ENCODE measurements at places on chromosomes 4 and X.

GRCh38 chr4:138707746-138708677, 307.6 kb upstream of the NOCT start:
- no peak for DNase-seq

DNA sequence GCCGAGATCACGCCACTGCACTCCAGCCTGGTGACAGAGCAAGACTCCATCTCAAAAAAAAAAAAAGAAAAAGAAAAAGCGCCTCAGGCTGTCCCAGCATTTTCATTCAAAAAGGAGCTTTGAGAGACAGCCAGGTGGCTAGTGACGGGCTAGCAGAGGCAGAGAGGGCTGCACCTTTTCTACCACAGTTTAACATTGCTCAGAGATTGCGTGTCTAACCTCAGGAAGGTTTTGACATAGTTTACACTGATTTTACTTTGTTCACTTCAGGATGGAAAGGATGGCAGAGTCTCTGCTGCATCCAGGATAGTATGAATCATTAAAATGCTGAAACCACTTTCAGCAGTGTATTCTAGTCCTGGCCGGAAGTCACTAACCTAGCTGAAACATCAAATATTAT, 28.1 kb downstream of the ZFP42 start:
- DNase-seq, result no peak

DNA sequence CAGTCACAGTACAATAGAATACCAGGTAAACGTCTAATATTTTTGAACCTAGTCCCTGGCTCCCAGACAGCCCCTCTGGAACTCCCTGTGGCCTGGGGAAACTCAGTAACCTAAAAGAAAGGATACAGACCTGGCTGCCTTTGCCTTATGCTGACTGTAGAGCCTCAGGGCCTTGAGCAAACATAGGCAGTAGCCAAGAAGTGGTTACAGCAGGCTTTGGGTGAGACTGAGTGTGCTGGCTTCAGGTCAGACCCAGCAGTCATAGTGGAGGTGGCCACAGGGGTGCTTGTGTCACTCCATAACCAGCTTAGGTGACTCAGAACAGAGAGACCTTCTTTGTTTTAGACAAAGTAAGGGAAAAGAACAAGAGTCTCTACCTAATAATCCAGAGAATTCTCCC, 141.8 kb upstream of the PRDX4 start:
- DNase-seq, result no peak

GRCh38 chrX:42385730-42386129, 392.2 kb downstream of the PPP1R2C start:
- no peak for DNase-seq

- DNase-seq, result no peak
Observed at GRCh38 chr4:102843273-102843672, 15.9 kb upstream of the UBE2D3 start.

DNA sequence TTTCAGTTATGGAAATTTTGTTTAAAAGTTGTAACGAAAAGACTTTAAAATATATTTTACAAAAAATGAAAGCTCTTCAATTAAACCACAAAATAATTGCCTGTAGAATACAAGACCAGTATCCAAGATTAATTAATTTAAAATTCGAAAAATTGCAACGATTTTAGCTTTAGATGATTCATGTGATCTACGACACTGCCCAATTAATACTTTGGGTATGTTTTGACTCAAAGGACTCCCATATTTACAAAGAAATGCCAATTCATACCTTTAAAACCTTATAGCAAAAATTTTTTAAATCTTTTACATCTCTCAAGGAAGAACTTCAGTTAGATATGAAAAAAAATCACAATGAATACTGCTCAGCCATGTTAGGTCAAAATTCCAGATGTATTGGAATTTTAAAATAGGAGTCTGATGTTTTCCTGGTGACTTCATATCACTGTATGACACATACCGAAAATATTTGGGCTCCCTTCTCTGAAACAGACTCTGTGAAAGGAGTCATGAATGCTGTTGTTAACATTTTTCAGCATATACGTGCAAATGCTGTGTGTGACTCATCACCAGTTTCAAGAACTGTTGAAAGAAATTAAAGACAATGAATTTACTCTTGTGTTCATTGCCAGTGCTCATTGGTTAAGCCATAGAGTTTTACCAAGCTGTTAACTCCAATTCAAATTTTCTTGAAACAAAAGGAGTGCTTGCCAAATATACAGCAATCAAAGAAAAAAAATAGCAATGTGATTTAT, 13.8 kb upstream of the SMS start:
- no peak for DNase-seq

DNA sequence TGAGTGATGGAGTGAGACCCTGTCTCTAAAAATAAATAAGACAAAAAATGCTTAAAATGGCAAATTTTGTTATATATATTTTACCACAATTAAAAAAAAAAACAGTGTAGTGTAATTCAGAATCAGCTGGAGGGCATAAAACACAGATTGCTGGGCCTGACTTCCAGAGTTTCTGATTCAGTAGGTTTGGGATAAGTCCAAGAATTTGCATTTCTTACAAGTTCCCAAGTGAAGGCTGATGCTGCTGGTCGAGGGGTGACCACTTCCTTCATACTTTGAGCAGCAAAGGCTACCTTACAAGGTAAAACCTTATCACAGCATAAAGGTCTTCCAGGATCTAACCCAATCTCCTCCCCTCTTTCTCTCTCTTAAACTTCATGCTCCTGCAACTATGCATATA, 40.7 kb downstream of the KLHL8 start:
- DNase-seq, result no peak

- DNase-seq, result no peak
Observed at GRCh38 chr4:35965300-35965699, 279.0 kb downstream of the ARAP2 start.

DNA sequence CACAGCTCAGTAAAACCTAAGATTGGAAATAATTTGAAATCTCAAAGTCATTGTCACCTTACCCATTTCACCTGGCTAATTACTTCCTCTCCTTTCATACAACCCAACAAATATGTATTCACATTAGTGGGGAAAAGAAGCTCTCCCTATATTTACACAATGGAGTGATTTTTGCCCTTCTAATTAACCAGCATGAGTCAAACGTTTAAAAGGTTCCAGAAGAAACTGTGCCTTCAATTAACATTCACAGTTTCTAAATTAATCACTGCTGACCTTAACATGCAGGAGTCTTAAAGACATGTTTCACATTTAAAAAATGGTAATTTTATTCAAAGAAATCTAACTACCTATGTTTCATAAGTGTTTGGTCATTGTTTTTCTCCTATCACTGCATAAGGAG, 254.6 kb downstream of the CBLL2 start:
- DNase-seq, result no peak

DNA sequence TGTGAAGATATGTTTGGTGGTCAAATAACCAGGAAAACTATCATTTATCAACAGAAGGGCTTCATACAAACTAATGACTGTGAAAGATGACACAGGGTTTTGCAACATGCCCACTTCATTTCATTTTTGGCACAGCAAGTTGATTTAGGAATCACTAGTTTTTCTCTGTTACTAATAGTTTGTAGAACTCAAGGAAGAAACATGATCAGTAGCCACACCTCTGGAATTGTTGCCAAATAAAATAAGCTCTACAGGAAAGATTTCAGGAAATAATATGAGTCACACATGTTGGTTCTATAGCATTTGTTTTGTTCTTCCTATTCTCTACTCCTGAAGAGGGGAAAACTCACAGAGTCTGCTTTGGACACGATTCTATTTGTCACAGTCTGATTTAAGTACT, 255.4 kb downstream of the TLL1 start:
- no peak for DNase-seq

- DNase-seq, result no peak
Observed at GRCh38 chr4:86294883-86295282, 65.0 kb downstream of the MAPK10 start.

DNA sequence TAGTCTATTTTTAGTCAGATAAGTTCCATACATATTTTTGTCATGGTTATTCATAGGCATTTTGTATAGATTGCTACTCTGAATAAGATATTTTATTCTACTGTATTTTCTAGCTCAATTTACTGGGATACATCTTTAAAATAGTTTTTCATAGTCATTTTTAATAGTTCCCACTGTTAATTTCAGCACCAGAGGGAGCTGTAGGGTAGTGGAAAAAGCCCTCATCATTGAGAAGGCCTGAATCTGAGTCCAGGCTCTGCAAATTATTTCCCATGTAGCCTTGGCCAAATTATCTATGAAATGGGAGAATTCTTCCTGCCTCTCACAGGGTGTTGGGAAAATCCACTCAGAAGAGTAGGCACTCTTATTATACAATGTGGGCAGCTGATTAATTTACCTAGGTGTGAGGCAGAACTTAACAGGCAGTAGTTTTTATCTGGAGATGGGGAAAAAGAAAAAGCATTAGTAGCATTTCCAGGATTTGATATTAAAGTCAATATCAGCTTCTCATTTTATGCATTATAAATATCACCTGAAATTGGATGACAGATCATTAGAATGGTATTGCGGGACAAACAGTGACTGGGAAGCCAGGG, 102.9 kb upstream of the PAQR3 start:
- no peak for DNase-seq

DNA sequence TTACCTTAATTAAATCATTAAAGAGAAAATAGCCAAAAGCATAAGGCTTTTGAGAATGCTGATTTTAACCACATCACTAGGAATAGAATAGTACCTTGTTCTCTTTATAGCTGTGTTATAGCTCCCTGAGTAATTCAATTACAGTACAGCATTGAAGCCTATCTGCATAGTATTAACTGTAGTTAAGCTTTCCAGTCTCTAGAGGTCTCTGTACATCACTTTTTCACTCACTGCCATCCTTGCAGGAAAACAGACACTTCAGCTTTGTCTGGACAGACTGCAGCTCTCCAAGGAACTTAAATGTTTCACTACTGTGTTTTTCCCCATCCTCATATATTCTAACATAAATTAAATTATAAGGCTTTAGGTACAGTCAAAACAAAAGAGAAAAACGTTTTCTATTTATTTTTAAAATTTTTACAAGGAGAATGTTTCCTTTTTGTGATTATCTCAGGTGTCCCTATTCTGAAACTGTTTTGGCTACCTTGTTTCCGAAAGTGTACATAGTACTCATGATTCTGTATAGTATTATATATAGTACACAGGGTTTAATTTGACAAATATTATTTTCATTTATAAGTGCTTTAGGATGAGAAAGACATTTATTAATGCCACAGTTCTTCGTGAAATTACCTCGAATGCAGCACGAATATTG, 407.9 kb downstream of the PCDH18 start:
- no peak for DNase-seq

GRCh38 chrX:139881572-139881971, 51.3 kb downstream of the ATP11C start:
- DNase-seq, result no peak

DNA sequence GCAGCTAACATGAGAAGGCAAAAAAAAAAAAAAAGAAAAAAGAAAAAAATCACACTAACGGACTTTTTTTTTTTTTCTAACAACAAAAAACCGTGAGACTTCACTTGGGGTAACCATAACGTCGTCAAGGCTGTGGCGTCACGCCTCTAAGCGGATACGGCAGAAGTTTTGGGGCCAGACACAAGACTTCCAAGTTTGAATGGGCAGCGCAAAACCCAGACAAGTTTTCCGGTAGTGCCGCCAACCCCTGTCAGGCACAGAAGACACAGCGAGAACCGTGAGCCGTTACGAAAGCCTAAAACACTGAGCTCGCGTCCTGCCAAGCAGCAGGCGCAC, 556 bp upstream of the SMARCA5 start:
- DNase-seq, result no peak

DNA sequence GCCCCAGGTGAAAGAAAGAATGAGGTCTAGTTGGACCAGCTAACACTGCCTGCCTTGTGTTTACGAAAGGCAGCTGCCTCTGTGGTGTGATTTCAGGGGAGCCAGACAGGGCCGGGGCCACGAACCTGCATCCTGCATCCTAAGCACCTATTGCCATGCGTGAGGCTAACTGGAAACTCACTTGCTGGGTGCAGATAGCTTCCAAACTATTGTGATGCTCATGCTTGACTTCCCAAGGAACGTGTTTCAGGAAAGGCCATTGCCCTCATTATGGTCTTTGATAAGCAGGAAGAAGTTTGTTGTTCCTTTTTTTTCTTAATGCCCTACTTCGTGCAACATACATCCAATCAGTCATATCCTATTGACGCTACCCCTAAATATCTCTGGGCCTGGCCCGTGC, 2.3 kb upstream of the IRF2 start:
- DNase-seq, result no peak

DNA sequence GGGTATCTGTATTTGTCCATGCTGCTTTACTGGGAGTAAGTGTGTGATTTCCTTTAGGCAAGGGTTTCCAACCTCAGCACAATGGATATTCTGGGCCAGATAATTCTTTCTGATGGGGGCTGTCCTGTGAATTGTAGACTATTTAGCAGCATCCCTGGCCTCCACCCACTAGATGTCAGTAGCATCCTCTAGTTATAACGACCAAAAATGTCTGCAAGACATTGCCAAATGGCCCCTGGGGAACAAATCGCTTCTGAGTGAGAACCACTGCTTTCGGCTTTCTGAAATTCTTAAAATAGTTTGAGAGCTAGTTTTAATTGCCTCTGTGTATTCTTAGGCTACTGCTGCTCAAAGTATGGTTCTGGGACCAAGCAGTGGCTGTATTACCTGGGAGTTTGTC, 81.2 kb upstream of the GPM6B start:
- DNase-seq, result no peak

DNA sequence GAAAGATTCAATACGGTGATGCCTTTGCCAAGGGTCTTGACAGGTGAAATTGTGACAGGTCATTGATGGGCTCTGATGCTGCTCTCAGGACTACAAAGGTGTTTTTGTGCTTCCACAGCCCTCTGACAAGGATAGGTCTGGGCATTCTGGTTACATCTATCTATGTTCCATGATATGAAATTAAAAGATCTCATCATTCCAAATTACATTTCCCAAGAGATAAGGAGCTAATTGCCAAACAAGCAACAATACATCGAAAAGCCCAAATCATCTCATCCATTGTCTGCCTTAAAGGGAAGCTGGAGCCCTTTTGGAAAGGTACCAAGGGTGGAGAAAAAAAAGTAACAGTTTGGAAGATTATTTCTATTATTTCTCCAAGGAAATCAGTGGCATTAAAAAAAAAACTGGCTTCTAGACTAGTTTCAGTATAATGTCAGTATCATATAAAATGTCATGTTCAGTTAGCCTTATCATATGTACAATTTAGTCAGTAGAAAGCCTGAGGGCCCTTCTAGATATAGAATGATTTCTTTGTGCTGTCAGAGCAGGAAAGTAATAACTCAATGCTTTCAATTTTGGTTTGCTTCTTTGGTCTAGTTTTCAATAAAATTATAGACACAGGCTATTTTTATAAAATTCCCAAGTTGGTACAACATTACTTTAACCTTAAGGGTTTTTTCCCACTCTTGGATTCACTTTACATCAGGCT, 224.5 kb upstream of the GPRIN3 start:
- no peak for DNase-seq

DNA sequence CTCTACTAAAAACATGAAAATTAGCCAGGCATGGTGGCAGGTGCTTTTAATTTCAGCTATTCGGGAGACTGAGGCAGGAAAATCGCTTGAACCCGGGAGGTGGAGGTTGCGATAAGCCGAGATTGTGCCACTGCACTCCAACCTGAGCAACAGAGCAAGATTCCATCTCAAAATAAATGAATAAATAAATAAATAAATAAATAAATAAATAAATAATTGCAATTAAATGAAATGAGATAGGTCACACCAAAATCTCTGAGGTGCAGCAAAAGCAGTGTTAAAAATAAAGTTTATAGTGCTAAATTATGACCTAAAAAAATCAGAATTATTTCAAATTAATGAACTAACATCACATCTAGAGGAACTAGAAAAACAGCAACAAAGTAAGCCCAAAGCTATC, 13.6 kb upstream of the CYLC1 start:
- no peak for DNase-seq

- no peak for DNase-seq
Observed at GRCh38 chr4:10275696-10276095, 159.1 kb upstream of the WDR1 start.

GRCh38 chr4:106486533-106486932, 118.0 kb upstream of the GIMD1 start:
- DNase-seq, result no peak
